Gastroesophageal sphincter (tissue), 4 donors: ENCODE measurements at places on chromosomes 7 and 10. TPM values are rescaled to one million over a fixed set of nuclear protein-coding genes. Genes with fewer than 3 reads are reported as not detected.

- ATAC-seq: no peak
These were observed 45.3 kb downstream of the RCC1L start for GRCh38 chr7:75028299-75028698.

The TMEM120A gene
- 32.4 TPM for total RNA-seq

- ATAC-seq: no peak
These were observed 774.0 kb downstream of the DNAJB9 start for GRCh38 chr7:109343678-109344077.

The SPAG6 gene
- not detected for total RNA-seq

The NRG3 gene
- total RNA-seq: not detected

DNA sequence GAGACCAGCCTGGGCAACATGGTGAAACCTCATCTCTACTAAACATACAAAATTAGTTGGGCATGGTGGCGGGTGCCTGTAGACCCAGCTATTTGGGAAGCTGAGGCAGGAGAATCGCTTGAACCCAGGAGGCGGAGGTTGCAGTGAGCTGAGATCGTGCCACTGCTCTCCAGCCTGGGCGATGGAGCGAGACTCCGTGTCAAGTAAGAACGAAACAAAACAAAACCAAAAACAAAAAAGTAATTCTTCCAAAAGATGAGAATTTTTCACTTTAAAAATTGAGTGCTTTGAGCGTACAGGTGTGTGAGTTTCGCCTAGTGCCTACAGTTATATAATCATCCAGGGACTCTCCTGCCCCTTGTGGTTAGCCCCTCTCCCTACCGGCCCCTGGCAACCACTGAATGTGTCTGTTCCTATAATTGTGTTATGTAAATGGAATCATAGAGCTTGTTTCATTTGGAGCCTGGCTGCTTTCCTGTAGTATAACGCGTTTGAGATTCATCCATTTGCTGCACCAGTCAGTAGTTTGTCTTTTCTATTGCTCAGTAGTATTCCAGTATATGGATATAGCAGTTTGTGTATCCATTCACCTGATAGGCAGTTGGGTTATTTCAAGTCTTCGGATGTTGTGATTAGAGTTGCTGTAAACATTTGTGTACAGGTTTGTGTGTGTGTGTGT lies 80.0 kb downstream of the RBM33 start:
- ATAC-seq: no peak

GRCh38 chr10:48358838-48359237 lies 52.4 kb downstream of the MAPK8 start:
- no peak for ATAC-seq

The SPDYE9 gene
- not detected for total RNA-seq

The PRKG1 gene
- total RNA-seq: 73.2 TPM

The AKR1C2 gene
- total RNA-seq: 48.3 TPM

- ATAC-seq: peak; percentile 66
These were observed at the start of gene LRRTM3 for GRCh38 chr10:66925896-66926715. TSS of gene LRRTM3 (plus strand) at chr10:66926036.

- ATAC-seq: no peak
These were observed 2.8 kb upstream of the LZTS2 start for GRCh38 chr10:100996678-100997359.

DNA sequence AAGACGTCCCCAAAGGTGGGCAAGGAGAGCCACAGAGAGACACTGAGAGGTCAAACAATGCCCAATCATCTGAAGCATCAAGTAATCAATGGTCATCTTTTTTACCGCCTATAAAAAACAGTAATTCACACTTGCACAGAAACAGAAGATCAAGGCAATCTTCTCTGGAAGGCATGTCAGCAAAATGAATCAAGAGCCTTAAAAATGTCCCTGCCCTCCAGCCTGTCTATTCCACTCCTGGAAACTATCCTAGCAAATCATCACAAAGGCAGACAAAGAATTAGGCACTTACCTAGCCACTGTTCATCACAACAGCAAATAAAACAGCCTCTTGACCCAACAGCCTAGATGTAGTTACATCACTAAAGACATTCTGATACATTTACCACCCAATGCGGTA lies 48.9 kb downstream of the FAM53B start:
- ATAC-seq: no peak

DNA sequence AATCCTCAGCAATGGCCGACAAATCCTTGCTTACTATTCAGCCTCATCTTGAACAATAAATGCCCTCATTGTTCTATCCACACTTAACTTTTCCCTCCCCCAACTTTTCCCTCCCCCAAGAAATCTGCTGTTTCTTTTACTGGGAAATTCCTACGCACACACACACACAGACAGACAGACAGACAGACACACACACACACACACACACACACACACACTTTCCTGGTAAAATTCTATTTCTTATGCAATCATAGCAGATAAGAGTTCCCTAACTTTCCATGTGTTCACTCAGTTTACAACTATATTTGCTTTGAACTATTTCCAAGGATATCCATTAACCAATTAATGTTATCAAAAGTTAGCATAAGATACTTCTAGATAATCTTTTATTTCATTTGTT lies 52.9 kb downstream of the RELN start:
- ATAC-seq: no peak

- no peak for ATAC-seq
These were observed 13.4 kb downstream of the NOD1 start for GRCh38 chr7:30465046-30465810.

DNA sequence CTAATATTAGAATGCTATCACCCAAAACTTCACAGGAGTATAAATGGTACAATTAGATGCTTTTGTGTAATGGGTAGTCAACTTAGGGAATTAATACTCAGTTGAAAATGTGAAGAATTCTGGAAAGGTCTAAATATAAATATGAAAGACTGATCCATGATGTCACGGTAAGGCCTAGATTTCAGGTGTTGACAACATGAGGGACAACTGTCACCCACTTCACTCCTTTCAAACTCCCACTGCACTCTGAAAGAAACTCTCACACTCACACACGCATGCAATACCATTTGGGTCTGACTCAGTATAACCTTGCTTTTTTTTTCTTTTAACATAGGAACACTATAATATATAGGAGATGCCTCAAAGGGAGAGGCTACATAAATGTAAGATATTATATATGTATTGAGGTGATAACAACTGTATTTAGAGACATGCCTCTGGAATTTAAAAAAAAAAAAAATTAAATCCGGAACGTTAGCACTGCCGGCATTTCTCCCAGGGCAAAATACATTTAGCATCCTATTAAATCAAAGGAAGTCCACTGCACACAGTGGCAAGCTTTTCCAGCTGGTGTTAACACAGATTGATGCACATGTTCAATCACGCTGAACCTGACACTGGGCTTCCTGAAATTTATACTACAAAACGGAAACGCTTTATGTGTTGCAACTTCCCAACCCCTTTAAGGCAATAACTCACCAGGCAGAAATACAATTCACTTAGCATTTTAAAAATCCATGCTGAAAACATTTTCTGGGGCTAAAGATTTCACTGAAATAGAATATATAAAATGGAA lies 74.9 kb downstream of the RSU1 start:
- ATAC-seq: no peak

- ATAC-seq: no peak
These were observed 189.6 kb upstream of the INHBA start for GRCh38 chr7:41892356-41893100.

DNA sequence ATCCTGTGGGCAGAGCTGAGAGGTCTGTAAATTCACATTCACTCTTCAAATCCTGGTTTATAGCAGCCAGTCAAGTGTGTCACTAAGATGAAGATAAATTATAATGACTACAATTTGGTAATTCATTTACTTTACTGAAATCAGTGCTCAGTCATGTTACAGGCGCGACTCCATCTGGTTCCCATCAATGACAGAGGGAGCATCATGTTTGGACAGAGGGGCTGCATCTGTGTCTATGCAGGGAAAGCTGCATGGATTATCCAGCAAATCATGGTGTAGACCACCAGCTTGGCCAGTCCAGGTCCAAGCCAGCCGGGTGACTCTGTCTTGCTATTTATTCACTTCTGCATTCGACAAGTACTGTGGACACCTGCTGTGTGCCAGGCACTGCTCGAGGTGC lies 214.1 kb upstream of the ZNF32 start:
- no peak for ATAC-seq

GRCh38 chr7:56079450-56080185 lies 13.1 kb downstream of the PHKG1 start:
- peak; percentile 72 for ATAC-seq

GRCh38 chr7:70288781-70289456 lies 690.6 kb downstream of the AUTS2 start:
- ATAC-seq: no peak

GRCh38 chr7:14024406-14024805 lies 34.9 kb upstream of the ETV1 start:
- ATAC-seq: no peak

DNA sequence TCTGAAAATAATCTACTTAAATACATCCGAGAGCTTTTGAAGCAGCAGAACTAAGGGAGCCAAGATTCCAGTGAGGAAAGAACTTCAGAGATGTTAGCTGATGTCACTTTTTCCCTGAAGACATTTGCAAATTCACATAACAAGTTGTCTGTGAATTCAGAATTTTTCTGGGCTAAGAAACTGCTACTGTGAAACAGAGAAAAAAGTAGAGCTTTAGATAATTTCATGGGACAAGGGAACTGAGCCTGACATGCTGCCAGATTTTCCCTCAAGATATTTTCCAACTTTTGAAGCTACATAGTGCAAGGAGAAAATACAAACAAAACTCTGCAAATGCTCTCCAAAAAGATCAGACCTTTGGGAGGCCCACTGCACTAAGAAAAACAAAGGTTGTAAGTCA lies 484.2 kb downstream of the ANKRD7 start:
- ATAC-seq: no peak

The PBLD gene
- total RNA-seq: 9.5 TPM

DNA sequence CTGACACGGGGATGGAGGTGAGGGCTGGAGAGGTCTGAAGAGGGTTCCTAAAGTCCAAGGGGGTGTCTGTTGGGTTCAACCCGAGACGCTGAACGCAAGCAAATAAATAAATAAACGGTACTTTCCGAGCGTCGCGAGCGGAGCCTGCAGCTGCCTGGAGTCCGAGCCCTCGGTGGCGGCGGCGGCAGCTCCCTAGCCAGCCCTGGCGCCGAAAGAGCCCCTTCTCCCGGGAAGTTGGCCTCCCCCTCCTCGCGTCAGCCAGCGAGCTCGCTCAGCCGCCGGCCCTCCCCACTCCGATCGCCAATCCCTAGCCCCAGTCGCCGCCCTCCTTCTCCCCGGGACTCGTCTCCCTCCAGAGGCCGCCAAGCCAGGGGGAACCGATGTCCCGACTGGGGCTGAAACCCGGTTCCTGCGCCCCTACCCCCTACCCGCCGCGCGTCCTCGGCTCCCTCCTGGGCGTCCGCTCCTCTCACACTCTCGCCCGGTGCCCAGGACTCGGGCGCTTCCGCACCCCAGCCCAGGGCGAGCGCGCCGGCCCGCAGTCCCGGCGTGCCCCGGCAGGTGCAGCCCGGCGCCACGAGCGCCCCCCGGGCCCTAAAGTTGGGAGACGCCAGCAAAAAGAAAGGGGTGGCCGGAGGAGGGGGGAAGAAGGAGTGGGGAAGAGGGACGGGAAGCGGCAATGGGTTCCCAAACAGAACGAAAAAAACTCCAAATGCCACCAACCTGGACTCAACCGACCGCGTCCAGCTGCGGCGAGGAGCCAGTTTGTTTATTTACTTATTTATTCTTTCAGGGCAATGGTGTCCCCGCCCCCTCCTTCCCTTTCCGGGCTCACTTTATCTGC lies at the start of gene GFRA1:
Gene GFRA1 (minus strand): TSS at position 767 of the 844 bp plus-strand sequence. CDS start 1,177 bp downstream, outside the sequence.
- peak; percentile 48 for ATAC-seq

DNA sequence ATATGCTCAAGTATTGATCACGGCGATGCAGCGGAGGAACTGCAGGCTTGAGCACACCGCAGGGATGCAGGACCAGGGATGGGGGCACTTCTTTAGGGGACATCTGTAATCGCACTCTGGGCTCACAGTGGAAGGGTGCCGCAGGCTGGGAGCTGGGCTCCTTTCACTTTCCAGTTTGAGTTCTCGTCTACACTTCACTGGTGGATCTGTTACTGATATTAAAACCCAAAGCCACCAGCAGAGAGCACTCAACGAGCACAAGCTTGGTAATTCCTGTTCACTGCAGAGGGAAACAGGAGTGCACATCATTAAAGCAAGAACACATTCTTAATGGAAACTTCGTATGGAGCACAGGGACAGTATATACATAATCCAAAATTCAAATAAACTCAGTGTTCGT lies 91.3 kb downstream of the PARD3 start:
- ATAC-seq: peak; percentile 48

The CALN1 gene
- total RNA-seq: 0.04 TPM

GRCh38 chr7:115024276-115024675 lies 102.4 kb downstream of the MDFIC start:
- no peak for ATAC-seq

- no peak for ATAC-seq
These were observed 45.9 kb upstream of the BET1 start for GRCh38 chr7:94050046-94050445.

GRCh38 chr10:22704942-22705341 lies 9.4 kb downstream of the PIP4K2A start:
- no peak for ATAC-seq

GRCh38 chr7:27587429-27587828 lies 75.3 kb downstream of the HIBADH start:
- no peak for ATAC-seq

GRCh38 chr7:77760809-77761453 lies 37.3 kb downstream of the TMEM60 start:
- no peak for ATAC-seq

DNA sequence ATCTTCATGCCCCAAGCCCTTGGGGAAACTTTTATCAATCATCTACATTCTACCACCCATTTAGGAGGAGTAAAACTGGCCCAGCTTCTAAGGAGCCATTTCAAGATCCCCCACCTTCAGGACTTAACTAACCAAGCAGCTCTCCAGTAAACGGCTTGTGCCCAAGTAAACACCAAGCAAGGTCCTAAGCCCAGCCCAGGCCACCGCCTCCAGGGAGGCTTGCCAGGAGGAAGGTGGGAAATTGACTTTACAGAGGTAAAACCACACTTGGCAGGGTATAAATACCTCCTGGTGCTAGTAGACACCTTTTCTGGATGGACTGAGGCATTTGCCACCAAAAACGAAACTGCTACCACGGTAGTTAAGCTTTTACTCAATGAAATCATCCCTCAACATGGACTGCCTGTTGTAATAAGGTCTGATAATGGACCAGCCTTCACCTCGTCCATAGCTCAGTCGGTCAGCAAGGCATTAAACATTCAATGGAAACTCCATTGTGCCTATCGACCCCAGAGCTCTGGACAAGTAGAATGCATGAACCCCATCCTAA lies 5.6 kb downstream of the AKR1B15 start:
- no peak for ATAC-seq

DNA sequence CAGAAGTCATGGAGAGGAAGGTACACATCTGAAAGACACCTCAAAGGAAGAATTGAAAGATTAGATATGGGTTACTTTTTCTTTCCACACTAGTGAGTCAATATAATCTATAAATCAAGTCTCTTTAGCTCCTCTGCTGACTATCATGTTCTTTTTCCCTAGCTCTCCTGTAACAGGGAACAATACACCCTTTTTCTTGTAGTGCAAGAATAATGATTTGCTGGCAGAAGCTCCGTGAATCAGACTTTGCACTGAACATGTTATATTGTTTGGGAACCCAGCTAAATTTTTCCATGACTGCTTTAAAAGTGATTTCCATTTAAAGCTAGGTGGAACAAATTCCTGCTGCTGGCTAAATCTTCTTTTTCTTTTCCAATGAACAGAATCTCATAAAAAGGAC lies 756.6 kb upstream of the C7orf33 start:
- no peak for ATAC-seq

The SFTPA1 gene
- not detected for total RNA-seq

The GRID2IP gene
- total RNA-seq: not detected

- ATAC-seq: no peak
These were observed 96.9 kb upstream of the SH2B2 start for GRCh38 chr7:102189756-102190155.

The IGF2BP3 gene
- 0.35 TPM for total RNA-seq

The DLX5 gene
- not detected for total RNA-seq
